Hippocampal formation (tissue), 2 donors: ENCODE measurements at places on chromosomes 7 and 10.

DNA sequence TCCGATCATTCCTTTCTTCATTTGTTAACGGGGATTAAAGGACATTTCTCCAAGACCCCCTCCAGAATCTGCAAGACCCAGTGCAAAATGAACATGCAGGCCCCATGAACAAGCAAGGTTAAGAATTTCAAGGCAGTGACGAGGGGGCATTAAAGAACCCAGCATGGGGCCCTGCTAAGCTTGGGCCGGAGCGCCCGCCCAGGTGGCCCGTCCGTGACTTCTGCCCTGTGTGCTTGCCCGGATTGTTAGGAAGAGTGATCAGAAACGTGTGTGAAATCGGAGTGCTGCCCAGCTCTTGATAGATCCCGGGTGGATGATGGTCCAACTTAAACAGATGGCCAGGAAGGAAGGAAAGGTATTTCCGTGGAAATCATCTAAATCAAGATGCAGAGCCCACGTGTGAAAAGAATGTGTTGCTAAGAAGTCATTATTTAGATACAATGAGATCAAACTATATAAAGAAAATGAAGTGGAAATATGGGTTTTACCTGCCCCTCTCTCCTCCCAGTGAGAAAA lies 213.6 kb downstream of the KLF6 start:
- DNase-seq = no peak

DNA sequence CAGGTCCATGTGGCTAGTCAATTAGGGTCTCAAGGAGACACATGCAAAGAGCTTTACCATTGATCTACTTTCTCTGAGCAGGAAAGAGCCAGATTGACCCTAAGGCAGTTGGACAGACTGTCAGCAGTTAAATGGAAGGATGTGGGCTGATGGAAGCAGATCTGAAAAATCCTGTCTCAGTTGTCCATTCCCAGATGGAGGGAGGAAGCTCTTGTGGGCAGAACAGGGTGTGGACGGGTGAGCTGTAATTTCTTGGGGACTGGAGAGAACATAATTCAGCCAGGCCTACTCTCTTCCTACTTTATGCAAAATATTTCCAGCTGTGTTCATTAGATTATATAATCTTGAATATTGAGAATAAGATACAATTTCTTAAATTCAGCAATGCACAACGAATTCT lies 163.6 kb downstream of the GNAT3 start:
- no peak for DNase-seq

DNA sequence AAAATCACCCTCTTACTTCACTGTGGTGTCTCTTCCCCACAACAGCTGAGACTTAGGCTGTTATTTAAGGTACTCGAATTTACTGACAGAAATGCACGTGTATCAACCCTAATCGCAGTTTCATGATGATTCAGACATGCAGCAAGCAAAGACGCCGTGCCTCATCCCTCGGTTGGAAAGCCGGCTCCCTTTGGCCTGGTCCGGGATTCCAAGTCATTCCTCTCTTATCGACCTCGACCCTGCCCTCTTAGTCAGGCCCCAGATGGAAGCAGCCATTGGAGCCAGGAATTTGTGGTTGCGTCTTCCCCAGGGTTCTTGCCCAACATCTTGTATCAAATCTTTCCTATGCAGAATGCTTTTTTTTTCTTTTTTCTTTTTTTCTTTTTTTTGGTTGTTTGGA lies 229.5 kb downstream of the GATA3 start:
- DNase-seq = no peak

- no peak for DNase-seq
Measured at GRCh38 chr7:42236266-42236975, 588 bp downstream of the GLI3 start.

- DNase-seq = no peak
Measured at GRCh38 chr7:132232406-132232805, 343.9 kb downstream of the PLXNA4 start.

DNA sequence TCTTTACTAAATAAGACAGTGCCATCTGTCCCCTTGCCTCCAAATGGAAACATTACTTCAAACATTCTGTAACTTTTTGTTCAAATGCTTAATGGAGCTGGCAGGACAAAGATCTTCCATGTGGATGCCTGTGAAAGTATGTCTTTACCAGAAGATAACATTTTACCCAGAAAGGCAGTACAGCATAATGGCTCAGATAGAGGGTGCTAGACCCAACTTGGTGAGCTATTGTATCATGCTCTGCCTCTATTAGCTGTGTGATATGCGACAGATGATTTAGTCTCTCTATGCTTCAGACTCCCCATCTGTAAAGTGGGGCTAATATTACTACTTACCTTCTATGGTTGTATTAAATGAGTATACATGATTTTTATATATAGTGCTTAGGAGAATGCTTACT lies 8.8 kb upstream of the SMKR1 start:
- DNase-seq = no peak

DNA sequence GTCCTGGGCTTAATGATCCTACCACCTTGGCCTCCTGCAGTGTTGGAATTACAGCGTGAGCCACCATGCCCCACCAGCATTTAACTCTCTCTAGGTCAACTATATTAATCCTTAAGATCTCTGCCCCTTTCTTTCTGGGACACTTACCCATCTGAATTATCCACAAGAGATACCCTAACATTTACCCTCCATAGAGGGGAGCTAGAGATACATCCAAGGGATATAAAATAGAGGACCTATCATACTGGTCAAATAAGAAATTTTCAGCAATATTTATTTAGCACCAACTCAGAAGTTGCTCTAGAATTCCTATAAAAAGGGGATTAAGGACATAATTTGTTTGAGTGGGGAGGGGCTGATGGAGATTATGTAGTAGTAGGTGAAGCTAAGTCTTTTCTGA lies 96.5 kb downstream of the OTUD1 start:
- no peak for DNase-seq

DNA sequence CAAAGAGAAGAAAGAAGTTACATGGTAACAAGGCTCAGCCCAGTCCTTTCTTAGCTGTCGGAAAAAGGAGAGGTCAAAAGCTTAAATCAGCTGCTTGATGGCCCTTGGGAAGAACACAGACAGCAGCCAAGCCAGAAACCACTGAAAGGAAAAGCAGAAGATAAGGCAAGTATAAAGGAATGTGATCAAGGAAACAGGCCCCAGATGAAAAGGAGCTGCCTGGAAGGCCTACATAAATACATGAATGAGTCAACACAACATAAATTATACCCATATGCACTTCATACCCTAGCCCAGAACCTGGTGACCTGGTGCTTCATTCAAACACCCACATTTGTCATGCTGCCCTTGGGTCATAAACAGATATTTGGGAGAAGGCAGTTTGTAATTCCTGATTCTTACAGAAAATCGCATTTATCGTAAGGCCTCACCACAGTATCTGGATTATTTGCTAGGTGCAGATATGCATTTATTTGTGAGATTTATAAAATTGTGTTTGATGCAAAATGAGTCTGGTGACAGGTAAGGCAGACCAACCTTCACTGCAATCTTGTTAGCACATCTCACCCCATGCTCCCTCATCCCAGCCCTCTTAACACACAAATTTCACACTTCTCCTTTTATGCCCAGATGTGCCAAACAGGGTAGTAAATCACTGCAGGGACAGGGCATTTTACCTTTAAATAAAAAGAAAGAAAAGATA lies 94.9 kb upstream of the KCNIP2 start:
- DNase-seq = no peak

- DNase-seq = no peak
Measured at GRCh38 chr7:18320422-18320821, 175.1 kb upstream of the HDAC9 start.

- no peak for DNase-seq
Measured at GRCh38 chr7:113217314-113217713, 99.0 kb upstream of the SMIM30 start.

GRCh38 chr10:90813594-90814365 lies 44.1 kb downstream of the HTR7 start:
- no peak for DNase-seq

GRCh38 chr10:118112543-118113125 lies 65.9 kb upstream of the RAB11FIP2 start:
- no peak for DNase-seq

DNA sequence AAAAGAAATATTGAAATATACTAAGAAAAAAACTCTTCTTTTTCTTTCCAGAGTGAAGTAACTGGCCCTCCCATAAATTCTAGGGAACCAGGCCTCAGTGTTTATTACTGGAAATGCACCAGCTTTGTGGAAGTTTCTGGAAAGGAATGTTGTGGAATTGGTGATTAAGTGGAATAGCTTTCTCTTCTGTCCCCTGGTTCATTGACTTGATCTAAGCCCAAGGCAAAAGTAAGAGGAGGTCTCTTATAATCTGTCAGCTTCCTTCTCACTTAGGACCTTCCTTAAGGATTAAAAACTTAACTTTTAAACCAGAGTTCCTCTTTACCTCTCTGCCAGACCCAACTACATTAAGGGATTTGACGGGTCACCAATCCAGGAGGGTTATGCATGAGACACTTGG lies 266.2 kb downstream of the SLC25A13 start:
- DNase-seq = no peak

GRCh38 chr7:157432957-157433576 lies 96.3 kb downstream of the DNAJB6 start:
- no peak for DNase-seq

- DNase-seq = no peak
Measured at GRCh38 chr10:120972259-120972658, 121.1 kb downstream of the WDR11 start.
